Endothelial cell (in vitro differentiated cells): ENCODE measurements at places on chromosomes 5 and 9.

GRCh38 chr9:73411494-73411893 is 259.8 kb downstream of the ANXA1 start:
- H3K27me3 ChIP-seq: no peaks in the 10 kb centered on the region
- no peak overlapping the region for H3K4me3 ChIP-seq
- H3K27ac ChIP-seq: no peak overlapping the region

DNA sequence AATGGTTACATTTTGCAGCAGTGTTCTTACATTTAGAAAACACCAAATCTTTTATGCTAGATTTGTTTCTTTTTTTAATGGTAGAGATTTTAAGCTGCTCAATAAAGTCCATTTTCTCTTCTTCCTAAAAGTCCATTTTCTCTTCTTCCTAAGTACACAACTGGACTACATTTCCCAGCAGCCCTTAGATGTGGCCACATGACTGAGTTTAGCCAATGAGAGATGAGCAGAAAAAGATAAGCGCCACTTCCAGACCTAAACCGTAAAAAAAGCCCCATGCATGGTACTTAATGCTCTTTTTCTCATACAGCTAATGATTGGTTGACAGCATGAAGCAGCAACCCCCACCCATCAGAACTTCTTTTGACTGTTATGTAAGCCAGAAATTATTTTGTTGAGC is 206.7 kb downstream of the FAM114A2 start:
- no peaks in the 10 kb centered on the region for H3K36me3 ChIP-seq
- H3K27me3 ChIP-seq: no peaks in the 10 kb centered on the region
- H3K4me3 ChIP-seq: no peak overlapping the region
- H3K4me1 ChIP-seq: no peaks in the 10 kb centered on the region
- DNase-seq: no peak
- no peak overlapping the region for H3K27ac ChIP-seq

DNA sequence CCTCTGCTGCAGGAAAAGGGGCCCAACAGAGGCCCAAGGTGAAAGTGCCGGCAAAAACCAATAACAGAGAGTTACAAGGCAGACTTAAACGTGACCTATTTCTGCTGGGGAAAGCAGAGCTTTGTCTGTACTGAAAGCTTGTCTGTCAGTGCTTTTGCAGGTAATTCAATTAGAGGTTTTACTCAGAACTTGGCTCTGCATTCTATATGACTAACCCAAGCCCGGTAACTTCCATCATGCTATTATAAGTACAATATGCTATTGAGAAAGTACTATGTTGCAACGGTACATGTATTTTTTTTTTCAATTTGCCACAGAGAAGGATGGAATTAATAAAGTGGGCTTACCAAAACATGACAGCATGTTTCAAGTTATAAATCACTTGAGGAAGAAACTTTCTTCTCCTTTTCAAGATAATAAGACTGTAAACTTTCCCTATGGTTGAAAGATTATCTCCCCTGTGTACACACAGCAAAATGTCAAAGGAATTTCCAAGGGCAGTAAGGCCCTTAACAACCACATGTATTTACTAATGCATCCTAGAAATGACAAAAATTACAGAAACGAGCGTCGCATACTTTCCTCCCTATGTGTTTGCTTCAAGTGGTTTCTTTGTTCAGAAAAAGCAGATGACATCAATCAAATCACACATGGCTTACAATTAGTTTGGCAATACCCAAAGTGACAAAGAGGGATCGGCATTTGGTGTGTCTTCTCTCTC is 282.4 kb downstream of the EFNA5 start:
- no peaks in the 10 kb centered on the region for H3K36me3 ChIP-seq
- peaks cover 30% of the 10 kb centered on the region for H3K4me1 ChIP-seq
- no peak for DNase-seq
- H3K27ac ChIP-seq: no peak overlapping the region

GRCh38 chr5:84779186-84779585 is 394.5 kb upstream of the EDIL3 start:
- no peaks in the 10 kb centered on the region for H3K27me3 ChIP-seq
- no peak overlapping the region for H3K27ac ChIP-seq
- H3K4me3 ChIP-seq: no peak overlapping the region
- no peak for DNase-seq

DNA sequence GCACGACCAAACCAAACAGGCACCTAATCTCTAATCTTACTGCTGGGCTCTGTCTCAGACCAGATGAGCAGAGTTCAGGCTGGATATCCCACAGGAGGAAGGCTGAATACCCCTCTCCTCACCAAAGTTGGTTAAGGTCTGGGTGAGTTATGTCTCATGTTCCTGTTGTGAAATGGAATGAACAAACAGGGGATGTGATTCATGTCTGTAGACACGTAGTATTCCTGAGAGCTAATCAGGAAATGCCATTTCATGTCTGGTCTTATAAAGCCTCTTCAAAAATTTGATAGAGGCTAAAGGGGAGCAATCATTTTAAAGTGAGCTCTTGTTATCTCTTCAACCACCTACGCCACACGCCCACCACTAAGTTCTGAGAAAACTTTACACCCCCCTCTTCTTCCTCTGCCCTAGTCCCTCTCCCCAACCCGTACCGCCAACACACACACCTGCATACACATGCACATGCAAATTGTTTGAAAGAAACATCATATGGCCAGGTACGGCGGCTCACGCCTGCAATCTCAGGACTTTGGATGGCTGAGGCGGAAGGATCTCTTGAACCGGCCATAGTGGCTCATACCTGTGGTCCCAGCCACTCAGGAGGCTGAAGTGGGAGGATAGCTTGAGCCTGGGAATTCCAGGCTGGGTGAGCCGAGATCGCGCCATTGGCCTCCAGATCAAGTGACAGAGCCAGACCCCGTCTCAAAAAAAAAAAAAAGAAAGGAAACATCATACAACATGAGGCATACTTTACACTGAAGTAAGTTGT is 69.8 kb upstream of the RAI14 start:
- peaks cover 45% of the 10 kb centered on the region for H3K4me1 ChIP-seq

DNA sequence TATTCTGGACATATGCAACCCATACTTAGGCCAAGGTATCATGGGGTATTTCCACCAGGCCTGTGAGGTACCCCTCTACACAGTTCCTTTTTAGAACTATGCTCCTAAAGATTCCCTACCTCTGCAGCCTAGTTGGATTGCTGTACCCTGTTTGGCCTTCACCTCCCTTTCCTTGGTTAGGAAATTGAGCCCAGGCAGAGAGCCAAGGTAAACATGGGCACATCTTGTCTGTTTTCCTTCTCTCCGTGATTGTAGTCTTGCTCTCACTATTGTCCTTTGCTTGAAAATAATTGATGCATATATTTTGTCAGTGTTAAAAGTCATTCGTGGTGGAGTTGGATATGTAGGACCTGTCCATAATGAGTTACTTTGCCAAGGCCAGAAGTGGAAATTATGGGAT is 26.7 kb downstream of the BDP1 start:
- no peak overlapping the region for H3K4me3 ChIP-seq
- no peaks in the 10 kb centered on the region for H3K27me3 ChIP-seq
- peaks cover 5% of the 10 kb centered on the region for H3K4me1 ChIP-seq
- no peak overlapping the region for H3K27ac ChIP-seq
- no peak for DNase-seq

DNA sequence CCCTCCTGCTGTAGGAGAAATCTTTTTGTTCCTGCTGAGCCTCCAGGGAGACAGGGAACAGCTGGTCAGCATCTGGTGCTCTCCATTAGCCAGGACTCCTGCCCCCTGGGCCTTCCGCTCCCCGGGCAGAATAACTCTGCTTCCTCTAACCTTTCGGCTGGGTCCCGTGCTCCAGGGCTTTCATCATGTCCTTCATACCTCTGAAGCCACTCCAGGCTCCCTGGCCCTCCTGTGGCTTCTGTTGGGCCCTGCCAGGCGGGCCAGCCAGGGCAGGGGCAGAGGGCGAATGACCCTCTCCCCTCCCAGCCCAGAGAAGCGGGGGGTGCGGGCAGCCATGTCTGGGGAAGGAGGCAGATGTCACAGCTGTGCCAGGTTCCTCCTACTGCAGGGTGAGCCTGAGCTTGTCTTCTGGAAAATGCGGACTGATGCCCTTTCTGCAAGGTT is 81.7 kb upstream of the LMX1B start:
- H3K36me3 ChIP-seq: no peaks in the 10 kb centered on the region
- peaks cover 5% of the 10 kb centered on the region for H3K27me3 ChIP-seq
- no peak overlapping the region for H3K27ac ChIP-seq
- no peak overlapping the region for H3K4me3 ChIP-seq

- H3K4me1 ChIP-seq: peaks cover 50% of the 10 kb centered on the region
- DNase-seq: no peak
- H3K27me3 ChIP-seq: peaks cover 2% of the 10 kb centered on the region
- peaks cover 4% of the 10 kb centered on the region for H3K36me3 ChIP-seq
Measured at GRCh38 chr9:69145144-69145715, 28.8 kb upstream of the TJP2 start.

DNA sequence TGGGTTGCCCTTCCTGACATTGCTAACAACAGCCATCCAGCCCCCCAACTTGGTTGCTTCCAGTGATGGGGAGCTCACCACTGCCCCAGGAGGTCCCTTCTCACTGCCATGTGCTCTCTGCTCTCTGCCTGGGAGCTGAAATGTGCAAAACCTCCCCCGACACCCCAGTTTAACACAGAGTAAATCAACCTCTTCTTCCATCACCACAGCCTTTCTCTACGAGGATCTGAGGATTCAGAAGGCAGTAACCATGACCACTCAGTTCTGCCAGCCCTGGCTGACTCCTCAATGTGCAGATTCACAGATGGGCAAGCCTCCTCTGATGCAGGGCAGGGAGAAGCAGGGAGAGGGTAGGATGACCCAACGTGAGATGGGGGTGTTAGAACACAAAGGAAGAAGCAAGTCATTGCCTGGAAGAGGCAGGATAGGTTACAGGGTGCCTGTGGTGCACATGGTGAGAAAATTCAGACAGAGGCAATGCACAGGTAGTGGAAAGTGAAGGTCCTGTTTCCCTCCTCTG is 185.0 kb downstream of the DAB2IP start:
- H3K27me3 ChIP-seq: peaks cover 9% of the 10 kb centered on the region
- no peaks in the 10 kb centered on the region for H3K36me3 ChIP-seq
- no peak overlapping the region for H3K4me3 ChIP-seq
- H3K4me1 ChIP-seq: peaks cover 3% of the 10 kb centered on the region

DNA sequence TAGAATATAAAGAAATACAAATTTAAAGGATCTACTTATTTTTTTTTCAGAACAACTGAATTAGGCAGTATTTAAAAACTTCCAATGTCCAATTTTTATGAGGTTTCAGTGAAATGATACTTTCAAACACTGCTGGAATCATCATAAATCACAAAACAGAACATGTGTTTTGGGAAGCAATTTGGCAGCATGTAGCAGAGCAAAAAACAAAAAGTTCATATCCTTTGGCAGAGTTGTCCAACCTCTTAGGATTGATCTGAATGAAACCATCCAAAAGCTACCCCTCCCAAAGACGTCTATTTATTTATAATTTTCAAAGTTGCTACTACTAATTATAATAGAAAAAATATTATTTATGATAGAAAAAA is 192.4 kb upstream of the PUM3 start:
- no peak for DNase-seq
- no peak overlapping the region for H3K27ac ChIP-seq
- H3K4me3 ChIP-seq: no peak overlapping the region
- H3K27me3 ChIP-seq: no peaks in the 10 kb centered on the region

GRCh38 chr5:169435506-169436229 is 134.7 kb upstream of the SLIT3 start:
- peaks cover 7% of the 10 kb centered on the region for H3K4me1 ChIP-seq
- no peaks in the 10 kb centered on the region for H3K36me3 ChIP-seq
- H3K27me3 ChIP-seq: no peaks in the 10 kb centered on the region
- H3K27ac ChIP-seq: no peak overlapping the region
- no peak for DNase-seq

- no peak overlapping the region for H3K27ac ChIP-seq
- DNase-seq: no peak
- peaks cover 8% of the 10 kb centered on the region for H3K36me3 ChIP-seq
- no peak overlapping the region for H3K4me3 ChIP-seq
Measured at GRCh38 chr5:15117688-15118087, 246.1 kb upstream of the ANKH start.

DNA sequence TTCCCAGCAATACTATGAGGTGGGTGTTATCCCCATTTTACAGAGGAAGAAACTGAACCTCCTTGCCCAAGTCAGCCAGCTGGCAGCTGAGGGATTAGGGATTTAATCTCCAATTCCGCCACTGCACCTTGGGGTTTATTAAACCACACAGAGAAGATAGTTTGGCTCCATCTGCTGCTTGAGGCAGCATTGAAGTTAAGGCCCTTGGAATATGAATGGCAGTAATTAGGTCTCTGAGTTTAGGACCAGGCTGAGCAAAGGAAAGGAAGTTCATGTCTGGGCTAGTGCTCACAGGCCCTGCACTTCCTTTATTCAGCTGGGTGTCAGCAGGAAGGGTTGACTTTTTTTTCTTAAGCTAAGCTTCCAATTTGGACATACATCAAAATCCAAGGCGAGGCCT is 86.9 kb upstream of the GDNF start:
- no peaks in the 10 kb centered on the region for H3K27me3 ChIP-seq
- H3K27ac ChIP-seq: no peak overlapping the region
- H3K36me3 ChIP-seq: no peaks in the 10 kb centered on the region
- H3K4me3 ChIP-seq: no peak overlapping the region

DNA sequence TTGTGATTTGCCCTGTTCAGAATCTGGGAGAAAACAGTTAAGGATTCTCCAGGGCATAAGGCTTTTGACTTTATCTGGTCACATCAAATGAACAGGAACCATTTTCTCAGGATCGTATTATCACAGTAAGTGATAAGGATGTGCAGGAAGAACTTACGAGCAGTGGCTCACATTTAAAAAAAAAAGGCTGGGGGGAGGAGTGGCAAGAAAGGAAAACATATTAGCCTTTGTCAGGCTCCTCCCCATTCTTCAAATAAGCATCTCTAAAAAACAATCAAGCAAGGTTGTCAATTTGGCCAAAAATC is 234.3 kb upstream of the TMEM161B start:
- no peak overlapping the region for H3K27ac ChIP-seq
- H3K4me3 ChIP-seq: no peak overlapping the region
- DNase-seq: no peak
- peaks cover 3% of the 10 kb centered on the region for H3K4me1 ChIP-seq
- no peaks in the 10 kb centered on the region for H3K36me3 ChIP-seq

DNA sequence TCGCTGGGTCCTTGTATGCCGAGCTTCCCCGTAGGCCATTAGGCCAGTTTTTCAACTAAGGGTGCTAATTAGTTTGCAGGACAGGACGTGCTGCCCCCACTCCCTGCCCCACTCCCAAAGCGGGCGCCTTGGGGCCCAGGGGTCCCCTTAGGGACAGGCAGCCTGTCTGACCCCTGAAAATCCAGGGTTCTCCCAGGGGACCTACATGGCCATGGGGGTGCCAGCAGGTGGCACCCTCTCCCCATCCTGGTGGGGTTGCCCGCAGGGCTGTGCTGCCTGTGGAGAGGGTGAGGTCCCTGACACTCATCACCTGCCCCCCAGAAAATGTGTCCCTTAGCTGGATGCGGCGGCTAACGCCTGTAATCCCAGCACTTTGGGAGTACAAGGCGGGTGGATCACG is 8.5 kb upstream of the CCDC187 start:
- DNase-seq: peak; percentile 48
- H3K36me3 ChIP-seq: peaks cover 14% of the 10 kb centered on the region

DNA sequence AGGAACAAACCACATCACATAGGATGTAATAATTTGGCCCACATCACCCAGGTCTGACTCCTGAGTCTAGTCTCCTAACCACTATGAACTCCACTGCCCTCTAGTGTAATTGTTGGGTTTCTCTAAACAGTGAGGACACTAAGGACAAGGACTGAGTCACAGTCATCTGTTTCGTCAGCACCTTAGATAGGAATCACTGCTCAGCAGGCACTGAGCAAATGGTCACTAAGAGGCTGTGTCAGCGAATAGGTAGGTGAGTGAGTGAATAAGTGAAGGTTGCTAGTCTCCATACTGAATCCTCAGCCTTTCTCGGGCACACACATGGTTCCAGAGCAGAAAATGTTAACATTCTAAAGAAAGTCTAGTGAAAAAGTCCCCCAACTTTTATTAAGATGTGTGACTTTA is 278.6 kb downstream of the SPOCK1 start:
- DNase-seq: peak; percentile 14
- H3K36me3 ChIP-seq: peaks cover 3% of the 10 kb centered on the region
